ENCODE measurements at places on chromosomes 13 and 19.

DNA sequence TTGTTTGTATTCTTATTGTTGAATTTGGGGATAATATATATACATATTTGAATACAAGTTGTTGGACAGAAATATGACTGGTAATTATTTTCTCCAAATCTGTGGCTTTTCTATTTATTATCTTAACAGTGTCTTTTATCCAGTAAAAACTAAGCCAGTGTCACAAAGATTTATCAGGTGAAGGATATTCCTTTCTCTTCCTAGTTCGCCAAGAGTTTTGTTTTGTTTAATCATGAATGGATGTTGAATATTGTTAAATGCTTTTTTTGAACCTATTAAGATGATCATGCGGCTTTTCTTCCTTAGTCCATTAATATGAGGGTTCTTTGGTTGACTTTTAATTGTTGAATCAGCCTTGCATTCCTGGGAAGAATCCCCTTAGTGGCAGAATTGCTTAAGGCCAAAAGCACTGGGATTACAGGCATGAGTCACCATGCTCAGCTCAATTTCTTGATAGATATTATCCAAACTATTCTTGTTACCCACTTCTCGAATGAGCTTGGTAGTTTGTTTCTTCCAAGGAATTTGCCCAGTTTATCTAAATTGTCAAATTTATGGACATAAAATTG, 53.3 kb downstream of the TEX26 start:
- no peak for DNase-seq

GRCh38 chr13:89694451-89694850, 1653.0 kb upstream of the MIR17HG start:
- no peak for DNase-seq

DNA sequence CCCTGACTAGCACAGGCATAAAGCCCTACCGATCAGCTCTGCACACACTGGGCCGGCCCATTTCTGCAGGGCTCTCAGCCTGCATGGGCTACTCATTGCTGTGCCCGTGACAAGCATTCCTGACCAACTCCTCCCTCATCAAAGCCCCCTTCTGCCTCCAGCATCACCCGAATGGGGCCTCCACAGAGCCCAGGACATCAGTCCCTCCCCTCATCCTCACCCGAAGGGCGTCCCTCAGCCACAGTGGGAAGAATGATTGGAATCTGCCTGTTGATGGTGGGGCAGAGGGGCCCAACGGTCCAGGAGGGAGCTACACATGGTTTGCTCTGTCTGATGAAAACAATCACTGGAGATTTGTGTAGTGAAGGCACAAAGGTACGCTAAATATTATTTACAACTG, 43.8 kb downstream of the SERP2 start:
- no peak for DNase-seq

DNA sequence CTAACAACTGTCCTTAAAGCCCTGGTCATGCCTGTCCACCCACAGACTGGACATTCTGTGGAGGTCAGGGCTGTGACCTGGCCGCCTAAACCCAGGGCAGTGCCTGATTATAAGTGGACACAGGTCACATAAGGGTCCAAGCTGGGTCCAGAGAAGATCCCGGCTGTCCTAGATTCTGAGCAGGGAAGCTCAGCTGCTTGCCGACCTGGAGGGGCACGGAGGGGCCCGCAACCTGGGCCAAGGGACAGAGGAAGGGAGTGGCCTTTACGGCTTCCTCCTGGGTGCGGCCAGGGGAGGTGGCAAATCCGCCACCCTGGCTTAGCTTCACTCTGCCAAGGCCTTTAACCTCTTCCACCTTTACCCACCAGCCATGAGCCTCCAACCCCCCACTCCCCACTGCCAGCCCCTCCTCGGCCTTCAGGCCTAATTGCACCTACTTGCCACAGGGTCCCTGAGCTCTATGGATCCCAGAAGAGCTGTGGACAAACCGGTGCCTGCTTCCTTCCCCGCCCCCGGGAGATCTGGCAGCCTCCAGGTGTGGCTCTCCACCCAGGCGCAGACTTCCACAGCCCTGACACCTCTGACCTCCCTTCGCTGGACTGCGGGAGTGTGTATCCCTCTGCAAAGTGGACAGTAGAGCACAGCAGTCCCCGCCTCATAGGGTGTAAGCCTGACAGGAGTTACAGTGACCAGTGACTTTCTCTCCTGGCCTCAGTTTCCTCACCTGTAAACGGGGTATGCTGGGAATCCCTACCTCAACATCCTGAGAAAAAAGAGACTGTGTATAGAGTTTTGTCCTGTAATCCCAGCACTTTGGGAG, 1.7 kb downstream of the CD320 start:
- DNase-seq, result no peak

DNA sequence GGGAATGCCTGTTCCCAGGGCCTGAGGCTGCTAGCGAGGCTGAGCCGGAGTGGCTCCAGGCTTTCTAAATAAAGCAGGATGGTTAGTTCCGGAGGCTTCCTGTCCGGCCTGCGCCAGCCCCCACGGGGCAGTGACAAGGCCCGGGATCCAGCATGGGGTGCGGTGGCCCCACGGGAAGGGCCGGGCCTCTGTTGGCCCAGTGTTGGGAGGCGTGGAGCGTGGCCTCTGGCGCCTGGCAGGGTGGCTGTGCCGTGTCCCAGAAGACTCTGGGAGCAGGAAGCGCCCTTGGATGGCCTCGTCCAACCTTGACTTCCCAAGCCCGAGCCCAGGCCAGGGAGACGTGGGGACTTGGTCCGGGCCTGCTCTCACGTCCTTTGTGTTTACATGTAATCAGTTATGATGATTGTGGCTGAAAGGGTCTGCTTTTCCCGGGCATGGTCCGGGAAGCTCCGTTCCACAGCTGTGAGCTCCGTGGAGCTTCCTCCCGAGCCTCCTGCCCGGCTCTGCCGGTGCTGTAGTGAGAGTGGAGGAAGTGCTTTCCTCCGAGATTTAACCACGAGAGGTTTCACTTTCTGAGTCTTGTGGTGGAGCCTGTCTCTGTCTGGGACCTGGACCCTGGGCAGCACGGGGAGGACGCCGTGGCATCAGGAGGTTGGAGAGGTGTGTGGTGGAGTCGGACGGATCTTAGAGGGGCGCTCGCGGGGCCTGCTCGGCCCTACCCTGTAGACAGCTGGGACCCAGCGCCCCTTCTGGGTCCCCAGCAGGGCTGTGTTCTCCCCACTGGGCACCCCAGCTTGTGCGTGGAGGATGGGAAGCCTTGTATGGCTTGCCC, 4.6 kb downstream of the GNA11 start:
- no peak for DNase-seq

DNA sequence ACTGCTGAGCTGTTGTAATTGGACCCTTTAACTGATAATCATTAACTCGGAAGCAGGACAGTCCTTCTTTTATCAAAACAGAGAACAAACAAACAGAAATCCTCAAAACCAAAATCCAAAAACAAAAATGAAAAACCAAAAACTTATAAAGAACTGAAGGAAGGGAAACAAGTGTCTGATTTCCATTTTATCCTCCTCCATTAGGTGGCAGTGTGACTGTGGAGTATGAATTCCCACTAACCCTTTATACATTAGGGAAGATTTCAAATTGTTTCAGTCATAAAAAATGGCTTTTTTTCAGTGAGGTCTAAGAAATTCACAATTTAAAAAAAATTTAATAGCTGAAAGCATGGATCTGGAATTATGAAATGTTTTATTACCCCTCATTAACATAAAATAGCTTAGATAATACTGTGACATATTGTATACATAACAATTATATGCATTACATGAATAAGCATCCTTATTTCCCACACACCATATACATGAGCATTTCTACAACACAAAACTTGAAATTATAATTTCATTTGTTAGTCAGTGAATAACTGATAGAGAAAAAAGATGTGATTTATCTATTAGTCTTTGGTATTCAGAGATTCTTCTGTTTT, 1074.3 kb upstream of the PCDH9 start:
- DNase-seq, result peak; percentile 35

- DNase-seq, result no peak
These were observed 2719.4 kb downstream of the PCDH9 start for GRCh38 chr13:64510747-64511146.

- no peak for DNase-seq
These were observed 274.5 kb downstream of the DCT start for GRCh38 chr13:94204946-94205345.

GRCh38 chr19:23222998-23223652, 27.1 kb downstream of the ZNF724 start:
- DNase-seq, result no peak

DNA sequence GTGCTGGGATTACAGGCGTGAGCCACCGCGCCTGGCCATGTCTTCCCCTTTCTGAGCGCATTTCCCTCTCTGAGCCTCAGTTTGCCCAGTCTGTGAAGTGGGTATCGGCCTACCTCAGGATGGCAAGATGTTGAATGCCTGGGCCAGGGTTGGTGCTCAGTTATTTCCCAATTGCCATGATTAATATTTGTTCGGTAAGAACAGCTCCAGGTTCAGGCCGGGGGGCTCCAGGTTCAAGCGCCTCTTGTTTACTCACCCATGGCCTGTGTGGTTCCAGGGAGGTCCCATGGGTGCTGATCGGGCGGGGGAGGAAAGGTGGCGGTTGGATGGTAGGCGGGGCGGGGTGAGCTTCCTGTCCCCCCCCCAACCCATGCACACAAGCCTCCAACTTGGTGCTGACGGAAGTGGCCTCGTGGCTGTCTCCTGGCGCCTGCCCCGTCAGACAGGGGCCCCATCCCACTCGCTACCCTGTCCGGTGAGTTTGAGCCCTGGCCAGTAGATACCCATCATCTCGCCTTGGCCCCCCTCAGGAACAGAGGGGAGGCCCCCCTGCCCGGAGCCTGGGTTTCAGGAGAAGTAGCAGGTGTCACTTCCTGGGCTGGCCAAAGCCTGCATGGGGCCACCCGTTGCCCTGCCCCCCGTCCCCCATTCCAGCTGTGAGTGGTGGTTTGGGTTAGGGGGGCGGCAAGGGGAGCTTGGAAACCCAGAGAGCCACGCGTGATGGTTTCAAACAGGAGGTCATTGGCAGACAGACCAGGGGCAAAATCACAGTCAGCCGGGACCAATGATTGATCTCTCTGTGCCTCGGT, at the start of gene FCHO1:
FCHO1 (plus strand) TSS at position 375 of the 809 bp plus-strand sequence. CDS start 3,688 bp downstream, outside the sequence.
- no peak for DNase-seq

DNA sequence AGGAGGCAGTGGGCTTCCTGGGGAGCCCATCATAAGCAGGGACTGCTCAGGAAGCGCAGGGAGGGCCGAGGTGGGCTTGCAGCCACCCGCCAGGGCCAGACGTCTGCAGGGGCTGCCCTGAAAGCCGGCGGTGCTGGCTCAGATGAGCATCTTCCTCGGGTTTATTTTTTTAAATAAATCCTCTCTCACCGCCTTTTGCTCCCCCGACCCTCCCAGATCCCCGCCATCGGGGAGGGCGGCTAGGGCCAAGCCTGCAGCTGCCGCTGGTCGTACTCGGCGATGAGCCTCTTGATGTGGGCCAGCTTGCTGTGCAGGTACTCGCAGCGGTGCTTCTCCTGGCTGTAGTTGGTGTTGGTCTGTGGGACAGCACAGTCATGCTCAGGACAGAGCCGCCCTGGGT, 6.6 kb upstream of the ISYNA1 start:
- no peak for DNase-seq

GRCh38 chr13:70311191-70311590, 202.9 kb upstream of the KLHL1 start:
- no peak for DNase-seq

- DNase-seq, result no peak
These were observed 53.6 kb downstream of the LMO7 start for GRCh38 chr13:75689686-75690085.
